T-helper 2 cell treated with Interferon-gamma antibody and Interleukin-4, amounts not matched to agents 5 μg/mL and 100 μg/mL, for 36 hours (primary cell): ENCODE measurements at places on chromosomes 3 and 15.
A peak's percentile ranks its signal among the peaks of the same experiment; 100 is the strongest.

GRCh38 chr3:65436580-65436979 is 602.1 kb downstream of the MAGI1 start:
- no peak for DNase-seq

DNA sequence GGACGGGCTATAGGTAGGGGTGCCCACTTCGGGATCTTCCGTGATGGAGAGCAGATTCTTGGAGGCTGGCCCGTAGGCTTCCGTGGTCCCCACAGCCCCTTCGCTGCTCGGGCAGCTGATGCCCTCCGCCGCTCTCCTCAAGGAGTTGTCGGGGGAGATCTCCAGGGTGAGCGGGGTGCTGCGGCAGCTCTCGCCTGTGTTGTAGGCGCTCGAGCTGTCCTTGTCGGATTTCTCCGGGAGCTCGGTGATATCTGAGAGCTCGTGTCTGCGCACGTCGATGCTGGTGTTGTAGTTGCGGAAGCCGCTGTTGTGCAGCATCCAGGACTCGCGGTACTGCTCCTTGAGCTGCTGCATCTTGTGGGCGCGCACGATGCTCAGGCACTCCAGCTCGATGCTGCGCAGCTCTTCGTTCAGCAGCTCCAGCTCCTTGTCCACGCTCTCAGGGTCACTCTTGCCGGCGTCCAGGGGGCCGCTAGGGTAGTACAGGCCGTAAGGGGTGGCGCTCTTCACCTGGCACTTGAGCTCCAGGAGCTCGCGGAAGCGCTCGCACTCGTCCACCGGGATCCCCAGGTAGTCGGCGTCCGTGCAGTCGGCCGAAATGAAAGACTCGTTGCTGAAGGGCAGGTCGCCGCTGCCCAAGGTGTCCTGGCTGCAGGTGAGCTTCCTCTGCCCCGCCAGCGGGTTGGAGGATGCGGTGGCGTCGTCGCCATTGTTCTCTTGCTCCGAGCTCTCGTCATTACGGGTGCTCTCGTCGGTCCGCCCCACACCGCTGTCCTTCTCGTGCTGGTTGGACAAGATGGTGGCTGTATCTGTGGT is 240.4 kb downstream of the PDZRN3 start:
- DNase-seq = no peak

GRCh38 chr3:132198516-132198915 is 118.7 kb upstream of the ACP3 start:
- DNase-seq = no peak

GRCh38 chr3:76943058-76943457 is 96.8 kb upstream of the ROBO2 start:
- no peak for DNase-seq

DNA sequence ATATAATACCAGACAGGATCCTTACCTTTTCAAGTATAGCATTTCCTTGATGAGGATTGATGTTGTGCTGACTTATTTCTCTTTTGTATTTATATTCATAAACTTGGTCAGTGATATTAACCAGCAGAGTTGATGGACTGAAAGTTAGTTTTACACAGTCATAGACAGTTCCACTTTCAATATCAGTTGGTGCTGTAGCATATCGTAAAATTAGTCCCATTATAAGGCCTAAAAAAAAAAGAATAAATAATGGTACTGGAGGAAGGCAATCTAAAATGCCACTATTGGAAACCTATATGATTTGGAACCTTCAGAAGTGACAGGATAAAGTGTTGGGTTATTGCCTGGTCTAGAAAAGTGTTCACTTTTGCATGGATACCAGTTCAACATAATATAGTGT is 16.3 kb downstream of the SLC9A9 start:
- no peak for DNase-seq

DNA sequence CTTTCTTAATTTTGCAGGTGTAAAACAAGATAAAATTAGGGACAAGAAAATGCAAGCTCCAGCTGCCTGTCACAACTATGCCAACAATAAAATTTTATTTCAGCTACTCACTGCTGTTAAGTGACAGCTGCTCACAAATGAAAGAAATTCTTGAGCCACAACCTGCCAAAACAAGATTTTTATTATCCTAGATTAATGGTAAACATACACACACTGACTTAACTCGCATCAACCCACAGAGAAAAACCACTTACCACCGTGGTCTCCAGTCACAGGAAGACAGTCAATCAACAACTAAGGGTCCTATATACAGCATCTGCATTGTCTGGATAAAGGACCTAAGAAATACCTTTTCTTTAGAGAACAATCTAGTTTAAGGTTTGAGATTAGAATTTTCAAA is 31.3 kb downstream of the EFL1 start:
- DNase-seq = no peak

DNA sequence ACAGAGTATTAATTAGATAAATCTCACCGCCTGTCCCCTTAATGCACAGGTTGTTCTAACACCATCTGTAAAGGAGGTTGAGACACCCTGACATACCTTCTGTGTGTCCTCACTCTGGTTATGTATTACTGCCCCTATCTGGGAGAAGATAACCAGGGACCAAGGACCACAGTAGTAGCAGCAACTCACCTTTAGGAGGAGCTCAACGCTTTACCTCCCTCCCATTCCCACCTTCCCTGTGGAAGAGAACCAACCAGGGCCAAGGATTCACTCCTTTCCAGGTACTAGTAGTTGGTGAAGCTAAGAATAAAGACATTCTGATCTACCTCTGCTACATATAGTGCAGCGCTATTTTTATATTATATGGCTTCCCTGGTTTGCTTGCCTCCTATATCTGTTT is 232.6 kb downstream of the MEX3B start:
- DNase-seq = no peak

GRCh38 chr15:74179101-74179841 is 5.8 kb downstream of the ISLR start:
- DNase-seq = no peak

GRCh38 chr3:159038405-159038804 is 236.6 kb downstream of the MFSD1 start:
- DNase-seq = no peak

- DNase-seq = peak; percentile 52
Observed at GRCh38 chr15:50907601-50908208, 778 bp upstream of the AP4E1 start.

DNA sequence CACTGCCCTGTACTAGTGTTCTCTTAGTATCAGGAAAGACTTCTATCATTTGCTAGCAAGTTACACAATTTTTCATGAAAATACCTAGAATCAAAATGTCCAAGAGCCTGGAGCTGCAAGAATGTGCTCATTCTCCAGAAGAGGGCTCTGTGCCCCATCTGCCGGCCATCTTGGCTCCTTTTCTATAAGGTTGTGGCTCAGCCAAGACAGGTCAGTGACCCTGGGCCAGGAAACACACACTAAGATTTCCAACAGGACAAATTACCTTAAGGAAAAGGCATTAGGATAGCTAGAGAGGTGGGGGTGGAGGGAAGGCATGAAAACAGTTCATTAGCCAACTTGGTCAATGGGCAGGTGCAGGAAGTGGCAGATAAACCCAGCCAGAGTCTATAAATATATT is 20.7 kb downstream of the TIMP4 start:
- DNase-seq = peak; percentile 17

- no peak for DNase-seq
Observed at GRCh38 chr3:2628117-2628516, 482.1 kb downstream of the IL5RA start.

GRCh38 chr3:192373032-192373431 is 354.3 kb downstream of the FGF12 start:
- no peak for DNase-seq

- DNase-seq = no peak
Observed at GRCh38 chr15:89829616-89830440, 15.2 kb upstream of the ANPEP start.

- DNase-seq = no peak
Observed at GRCh38 chr3:88824666-88825564, 282.5 kb upstream of the EPHA3 start.

DNA sequence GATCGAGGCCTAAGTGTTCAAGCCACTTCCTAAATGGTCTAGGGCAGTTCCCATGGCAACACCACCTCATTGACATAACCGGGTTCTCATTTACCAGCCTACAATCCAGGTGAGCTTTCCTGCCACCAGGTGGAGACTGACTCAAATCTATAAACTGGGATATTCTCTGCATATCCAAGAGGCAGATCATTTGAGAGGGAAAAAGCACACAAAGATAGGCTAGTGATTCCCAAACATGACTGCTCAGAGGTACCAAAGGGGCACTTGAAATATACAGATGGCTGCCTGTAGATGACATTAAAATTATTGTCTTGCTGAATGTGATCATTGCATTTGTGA is 141.3 kb upstream of the PROK2 start:
- DNase-seq = no peak
